Stimulated activated CD8-positive, alpha-beta memory T cell treated with anti-CD3 and anti-CD28 coated beads, Interleukin-15, amount 100 ng/mL, for 48 hours (primary cell): ENCODE measurements at places on chromosomes 3 and 15.

DNA sequence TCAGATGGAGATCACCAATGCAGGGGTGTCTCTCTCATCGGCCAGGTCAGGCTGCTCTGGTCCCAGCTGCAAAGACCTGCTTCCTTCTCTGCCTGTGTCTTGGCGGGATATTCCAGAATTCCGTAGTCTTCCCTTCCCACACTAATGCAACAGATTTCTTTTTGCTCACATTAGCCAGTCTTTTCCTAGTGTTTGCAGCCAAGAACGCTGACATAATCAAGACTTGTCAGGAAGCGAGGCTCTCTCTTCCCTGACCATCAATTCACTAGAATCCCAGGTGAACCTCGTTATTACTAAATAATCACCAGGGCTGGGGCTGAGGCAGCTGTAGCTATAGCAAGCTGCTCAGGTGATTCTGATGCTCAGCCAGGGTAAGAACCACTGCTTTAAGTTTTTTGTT, 43.2 kb upstream of the ACKR4 start:
- no peak for DNase-seq

DNA sequence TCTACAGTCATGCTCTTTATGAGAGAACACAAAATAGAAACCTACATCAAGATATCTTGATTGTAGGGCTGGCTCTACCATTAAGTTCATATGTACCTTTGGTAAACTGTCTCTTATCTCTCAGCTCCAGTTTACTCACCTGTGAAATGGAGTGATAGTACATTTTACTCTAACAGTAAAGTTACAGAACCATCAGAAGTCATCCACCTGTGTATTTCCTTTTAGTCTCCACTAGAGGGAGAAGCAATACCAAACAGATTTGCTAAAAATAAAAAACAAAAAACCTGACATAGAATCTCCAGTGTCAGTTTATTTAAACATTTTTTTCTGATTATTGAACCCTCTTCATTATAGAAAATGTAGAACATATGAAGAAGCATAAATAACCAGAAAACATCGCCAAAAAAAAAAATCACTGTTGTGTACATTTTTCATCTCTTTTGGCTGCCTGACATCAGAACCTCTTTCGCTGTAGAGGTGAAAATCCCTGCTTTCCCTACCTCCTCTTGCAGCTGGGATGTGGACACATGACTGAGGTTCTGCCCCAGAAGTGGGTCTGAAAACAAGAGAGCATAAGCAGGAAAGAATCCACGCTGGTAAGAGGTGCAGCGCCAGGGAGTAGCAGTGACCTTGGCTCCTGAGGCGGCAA, 48.7 kb upstream of the WDR72 start:
- no peak for DNase-seq

GRCh38 chr3:71180524-71180923, 403.0 kb downstream of the FOXP1 start:
- no peak for DNase-seq

GRCh38 chr3:69855436-69856162, 116.3 kb downstream of the MITF start:
- DNase-seq, result no peak

DNA sequence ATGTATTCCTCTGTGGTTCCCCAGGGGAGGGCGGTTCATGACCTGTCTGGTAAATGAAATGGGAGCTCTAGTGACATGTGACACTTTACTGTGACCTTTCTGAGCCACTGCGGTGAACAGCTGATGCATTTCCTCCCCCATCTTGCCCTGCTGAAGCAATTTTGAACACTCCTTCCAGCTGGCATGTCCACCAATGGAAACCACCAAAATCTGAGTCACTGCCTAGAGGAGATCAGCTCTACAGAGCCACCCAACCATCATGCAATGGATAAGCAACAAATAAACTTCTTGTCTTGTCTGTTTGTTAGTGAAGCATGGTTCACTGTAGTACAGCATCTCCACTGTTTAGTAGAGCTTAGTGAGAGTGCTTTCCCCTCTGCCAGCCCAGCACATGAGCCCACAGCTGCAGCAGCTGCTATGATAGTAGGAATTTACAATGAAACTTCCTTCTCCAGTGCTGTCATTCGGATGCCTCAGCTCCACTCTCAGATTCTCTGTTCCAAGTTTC, 479.4 kb downstream of the NTRK3 start:
- no peak for DNase-seq

DNA sequence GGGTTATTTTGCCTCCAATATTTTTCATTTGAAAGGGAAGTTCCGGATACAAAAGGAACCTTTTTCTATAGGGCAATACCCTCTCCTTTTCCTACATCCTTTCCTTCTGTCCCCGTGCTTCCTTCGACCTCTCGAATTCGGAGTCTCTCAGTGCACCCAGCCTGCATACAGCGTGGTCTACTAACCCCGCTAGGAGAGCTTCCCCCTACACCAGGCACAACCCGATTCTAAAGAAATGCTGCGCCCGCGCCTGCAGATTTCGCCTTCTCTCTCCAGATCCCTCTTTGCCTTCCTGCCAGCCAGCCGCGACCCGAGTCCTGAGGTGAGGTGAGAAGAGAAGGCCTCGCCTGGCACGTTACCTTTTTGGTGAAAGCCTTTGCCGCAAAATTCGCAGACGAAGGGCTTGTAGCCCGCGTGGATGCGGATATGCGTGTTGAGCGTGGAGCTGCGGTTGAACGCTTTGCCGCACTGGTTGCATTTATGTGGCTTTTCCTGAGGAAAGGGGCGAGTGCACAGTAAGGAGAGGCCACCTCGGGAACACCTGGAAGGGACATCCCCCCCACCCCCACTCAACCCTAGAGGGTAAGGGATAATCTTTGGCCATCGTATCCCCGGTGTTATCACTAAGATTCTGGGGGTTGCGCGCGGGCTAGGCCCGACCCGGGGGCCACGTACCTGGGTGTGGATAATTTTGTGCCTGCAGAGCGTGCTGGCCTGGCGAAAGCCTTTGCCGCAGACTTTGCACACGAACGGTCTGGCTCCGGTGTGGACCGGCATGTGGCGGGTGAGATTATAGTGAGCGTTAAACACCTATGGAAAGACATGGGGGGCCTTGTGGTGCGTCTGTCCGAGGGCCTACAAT, 2.3 kb downstream of the FEZF2 start:
- no peak for DNase-seq

- no peak for DNase-seq
These were observed 129.4 kb downstream of the LRRK1 start for GRCh38 chr15:101048581-101049030.

DNA sequence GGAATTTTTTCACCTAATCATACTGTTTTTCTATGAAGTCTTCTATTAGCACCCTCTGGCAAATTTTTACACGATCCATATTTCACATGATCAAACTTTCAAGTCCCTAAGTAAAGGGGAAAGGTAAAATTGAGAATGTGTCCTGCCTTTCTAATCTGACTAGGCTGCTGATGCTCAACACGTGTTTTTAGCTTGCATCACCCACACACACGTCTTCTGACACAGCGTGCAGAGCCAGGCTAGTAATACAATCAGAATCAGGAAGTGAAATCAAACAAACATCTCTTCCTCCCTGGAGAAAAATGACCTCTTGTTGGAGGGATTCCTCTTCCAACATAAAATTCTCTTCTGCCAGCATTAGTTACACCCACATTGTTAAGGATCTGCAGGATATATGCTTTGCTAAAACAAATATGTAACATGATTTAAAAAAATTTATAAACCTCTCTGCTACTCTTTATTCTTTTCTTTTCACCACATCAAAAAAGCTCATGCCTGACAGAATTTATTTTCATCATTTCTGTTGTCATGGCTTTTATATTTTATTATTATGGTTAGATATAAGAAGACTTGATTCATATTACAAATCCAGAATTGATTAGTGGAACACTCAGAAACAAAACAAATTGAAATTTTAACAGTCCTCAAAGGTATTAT, 122.4 kb downstream of the RAP2B start:
- DNase-seq, result peak; percentile 9

GRCh38 chr3:125024817-125025216, 31.0 kb downstream of the HEG1 start:
- DNase-seq, result no peak

GRCh38 chr15:41952013-41952563, 20.3 kb downstream of the EHD4 start:
- no peak for DNase-seq

DNA sequence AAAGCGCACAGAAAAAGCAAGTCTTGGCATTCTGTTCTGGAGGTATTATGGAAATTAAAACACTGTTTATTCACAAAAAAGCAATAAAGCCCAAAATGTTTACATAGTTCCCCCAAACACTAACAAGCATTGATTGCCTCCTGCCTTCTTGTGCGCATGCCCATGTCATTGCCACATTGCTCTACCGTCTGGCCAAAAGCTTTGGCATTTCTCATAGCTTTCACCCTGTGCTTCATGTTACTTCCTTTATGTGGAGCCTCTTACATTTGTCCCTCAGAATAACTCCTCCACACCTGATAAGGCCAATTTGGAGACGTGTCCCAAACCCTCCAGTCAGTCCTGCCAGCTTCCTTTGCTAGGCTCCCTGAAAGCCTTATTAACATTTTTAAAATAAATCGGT, 680.8 kb downstream of the GBE1 start:
- DNase-seq, result no peak

DNA sequence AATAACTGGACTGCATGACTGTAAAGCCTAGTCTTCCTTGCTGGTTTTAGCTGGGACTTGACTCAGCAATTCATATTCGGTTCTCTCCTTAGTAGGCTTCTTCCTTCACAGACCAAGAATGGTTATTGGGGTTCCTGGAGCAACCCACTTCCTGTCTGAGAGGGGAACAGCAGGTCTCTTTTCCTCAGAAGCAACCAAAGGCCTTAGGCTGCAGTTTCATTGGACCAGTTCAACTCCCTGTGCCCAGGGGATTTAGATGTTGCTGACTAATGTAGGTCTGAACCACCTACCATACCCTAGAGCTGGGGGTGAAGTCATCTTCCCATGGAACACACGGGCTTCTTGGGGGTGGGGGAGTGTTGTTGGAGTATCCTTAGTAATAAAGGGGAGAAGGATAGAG, 84.0 kb upstream of the SKOR1 start:
- no peak for DNase-seq

GRCh38 chr3:1726741-1727140, 371.9 kb upstream of the CNTN4 start:
- no peak for DNase-seq

DNA sequence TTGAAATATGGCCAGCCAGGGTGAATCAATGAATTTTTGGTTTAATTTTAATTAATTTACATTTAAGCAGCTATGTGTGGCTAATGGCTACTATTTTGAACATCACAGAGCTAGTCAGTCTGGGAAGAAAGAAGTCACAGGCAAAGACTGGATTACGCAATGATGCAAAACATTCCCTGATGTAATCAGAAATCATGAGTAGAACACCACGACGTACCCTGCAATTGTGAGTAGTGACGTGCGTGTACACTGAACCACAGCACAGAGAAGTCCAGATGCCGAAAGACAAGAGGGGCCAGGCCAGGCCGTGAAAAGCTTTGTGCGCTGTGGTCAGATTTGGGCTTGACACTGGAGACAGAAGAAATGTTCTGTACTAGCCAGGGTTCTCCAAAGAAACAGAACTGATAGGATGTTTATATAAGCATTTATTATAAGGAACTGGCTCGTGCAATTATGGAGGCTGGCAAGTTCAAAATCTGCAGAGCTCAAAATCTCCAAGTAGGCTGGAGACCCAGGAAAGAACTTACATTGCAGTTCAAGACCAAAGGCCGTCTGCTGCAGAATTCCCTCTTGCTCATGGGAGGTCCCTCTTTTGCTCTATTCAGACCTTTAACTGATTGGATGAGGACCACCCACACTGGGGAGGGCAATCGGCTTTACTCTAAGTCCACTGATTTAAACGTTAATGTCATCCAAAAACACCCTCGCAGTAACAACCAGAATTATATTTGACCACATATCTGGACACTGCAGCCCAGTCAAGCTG, 44.6 kb downstream of the SH3BP5 start:
- no peak for DNase-seq

DNA sequence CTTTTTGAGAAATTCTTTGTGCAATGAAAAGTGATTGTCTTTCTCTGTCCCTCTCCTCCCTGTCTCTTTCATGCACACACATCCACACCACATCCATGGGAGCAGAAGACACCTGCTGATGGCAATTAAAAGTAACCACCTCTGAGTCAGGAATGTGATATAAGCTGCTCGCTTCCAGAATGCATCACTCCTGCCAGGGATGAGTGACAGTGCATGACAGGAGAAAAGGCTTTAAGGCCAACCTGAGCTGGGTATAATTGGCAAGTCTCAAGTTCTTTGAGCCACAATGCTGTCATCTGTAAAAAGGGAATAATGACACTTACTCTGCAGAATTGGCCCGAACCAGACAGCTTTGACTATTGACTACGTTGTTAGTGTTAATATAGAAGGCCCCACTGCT, 59.6 kb downstream of the UBP1 start:
- no peak for DNase-seq

DNA sequence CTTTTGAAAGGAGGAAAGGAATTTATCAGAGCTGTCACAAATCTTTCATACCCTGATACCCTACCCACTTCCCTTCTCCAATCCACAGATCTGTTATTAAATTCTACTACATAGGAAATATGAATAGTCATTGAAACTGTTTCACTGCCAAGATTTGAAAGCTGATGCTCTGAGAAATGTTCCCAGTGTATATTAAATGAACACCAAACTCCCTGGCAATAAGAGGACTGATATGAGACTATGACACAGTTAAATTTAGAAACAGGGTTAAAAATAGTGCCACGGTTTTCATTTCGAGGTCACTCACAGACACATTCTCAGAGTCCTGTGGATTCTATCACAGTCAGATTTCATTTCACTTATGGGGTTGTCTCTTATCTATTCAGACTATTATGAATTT, 27.2 kb upstream of the GBE1 start:
- no peak for DNase-seq

DNA sequence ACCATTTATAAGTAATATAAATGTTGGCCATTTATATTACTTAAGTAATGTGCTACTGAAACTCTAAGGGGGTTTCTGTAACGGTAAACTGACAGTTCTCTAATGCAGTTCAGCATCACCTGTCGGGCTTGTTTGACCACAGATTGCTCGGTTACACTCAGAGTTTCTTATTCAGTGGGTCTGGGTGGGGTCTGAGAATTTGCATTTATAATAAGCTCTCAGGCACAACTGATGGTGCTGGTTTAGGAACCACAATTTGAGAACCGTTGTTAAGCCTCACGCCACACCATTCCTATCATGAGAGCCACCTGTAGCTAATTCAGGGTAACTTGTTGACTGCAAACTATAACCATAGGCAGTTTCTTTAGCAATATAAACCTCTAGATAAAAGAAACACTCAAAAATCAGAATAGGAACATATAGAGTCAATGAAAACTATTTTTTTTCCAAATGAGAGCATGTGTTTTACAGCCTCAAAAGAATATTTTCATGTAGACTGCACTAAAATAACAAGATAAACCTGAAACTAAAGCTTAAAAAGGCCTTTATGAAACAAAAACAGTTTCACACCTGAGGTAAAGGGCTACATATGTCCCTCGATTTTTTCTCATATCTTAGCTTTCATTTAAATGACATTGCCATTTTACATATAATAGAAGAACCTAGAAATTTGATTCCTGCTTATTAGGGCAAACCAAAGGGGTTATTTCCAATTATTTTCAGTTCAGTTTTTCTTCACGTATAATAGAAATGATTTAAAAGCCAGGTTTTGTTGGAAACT, 604.8 kb downstream of the UNC13C start:
- no peak for DNase-seq
